Ureter (tissue), 1 donor: ENCODE measurements at places on chromosomes 5 and 9. TPM values are rescaled to one million over a fixed set of nuclear protein-coding genes. Genes with fewer than 3 reads are reported as not detected.

Gene NUTM2F
- total RNA-seq: not detected

DNA sequence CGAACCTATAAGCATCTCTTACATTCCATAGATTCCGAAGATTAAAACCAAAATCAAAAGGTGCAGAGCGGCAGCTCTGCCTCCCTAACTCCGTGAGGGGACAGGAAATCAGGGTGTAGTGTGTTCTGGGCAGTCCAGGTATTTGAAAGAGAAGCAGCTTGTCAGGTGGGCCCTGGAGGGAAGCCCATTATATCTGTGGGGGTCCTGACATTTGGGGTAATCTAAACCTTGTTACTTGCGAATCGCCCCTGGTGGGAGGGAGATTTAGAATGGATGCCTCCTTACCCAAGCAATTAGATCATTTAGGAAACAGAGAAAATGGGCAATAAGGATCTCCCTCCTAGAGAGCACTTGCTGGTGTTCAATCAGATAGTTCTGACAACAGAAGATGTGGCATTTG lies 126.9 kb downstream of the EFNA5 start:
- DNase-seq: no peak

GRCh38 chr5:110335361-110336066 lies 391.0 kb downstream of the TMEM232 start:
- no peak for DNase-seq

DNA sequence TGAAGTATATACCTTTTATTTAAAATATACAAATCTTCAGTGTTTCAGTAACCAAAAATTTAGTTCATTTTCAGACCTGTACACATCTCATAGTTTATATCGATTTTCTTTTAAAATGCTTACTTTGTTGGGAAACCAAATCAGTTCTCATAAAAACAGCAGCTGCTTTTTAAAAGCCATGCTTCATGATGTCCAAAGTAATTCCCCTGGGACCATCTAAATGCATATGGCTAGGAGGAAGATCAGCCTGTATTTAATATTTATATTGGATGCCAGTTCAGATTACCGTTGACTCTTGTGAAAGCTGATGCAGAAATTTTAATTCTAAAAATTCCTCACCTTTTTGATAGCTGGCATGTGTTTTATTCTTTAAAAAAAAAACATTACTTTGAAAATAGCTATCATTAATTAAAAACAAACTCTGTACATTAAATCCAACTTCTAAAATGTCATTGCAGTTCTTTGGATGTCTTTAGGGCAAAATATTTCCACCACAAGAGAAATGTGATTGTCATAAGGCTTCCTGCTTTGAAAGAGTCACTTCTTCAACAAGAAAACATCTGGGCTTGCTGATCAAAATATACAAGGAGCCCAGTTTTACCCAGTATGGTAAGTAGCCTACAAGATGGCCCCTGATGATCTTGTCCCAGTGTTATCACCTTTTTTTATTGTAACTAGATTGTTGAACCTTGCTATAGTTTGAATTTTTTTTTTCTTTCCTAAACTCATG lies 1242.9 kb upstream of the CDH6 start:
- DNase-seq: no peak

DNA sequence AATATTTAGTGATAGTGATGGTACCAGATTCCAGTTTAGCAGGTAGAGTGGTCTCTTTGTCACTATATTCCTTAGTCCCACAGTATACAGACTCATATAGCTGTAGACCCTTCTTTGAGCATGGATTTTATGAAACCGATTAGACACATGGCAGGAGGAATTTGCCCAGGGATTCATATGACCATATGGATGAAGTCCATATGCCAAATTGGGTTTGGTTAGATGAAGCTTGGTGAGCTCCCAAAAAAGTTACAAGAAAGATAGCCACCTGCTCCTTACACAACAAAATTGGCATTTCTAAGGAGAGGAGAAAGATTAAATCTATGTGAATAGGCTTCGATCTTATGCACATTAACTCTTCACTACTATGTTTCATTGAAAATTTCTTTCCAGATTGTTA lies 211.4 kb downstream of the CWC27 start:
- DNase-seq: no peak

Gene PCDHB2
- total RNA-seq: 1.8 TPM

Gene ECM2
- 16.3 TPM for total RNA-seq

Gene FOXD4
- not detected for total RNA-seq
